Stimulated activated naive CD4-positive, alpha-beta T cell treated with Interleukin-2 at 50 U/mL for 16 hours (primary cell): ENCODE measurements at places on chromosomes 2 and 18.

GRCh38 chr2:50770299-50770698 is 261.6 kb downstream of the NRXN1 start:
- no peak for DNase-seq

- DNase-seq, result no peak
Measured at GRCh38 chr2:43905871-43906270, 67.1 kb downstream of the ABCG8 start.

DNA sequence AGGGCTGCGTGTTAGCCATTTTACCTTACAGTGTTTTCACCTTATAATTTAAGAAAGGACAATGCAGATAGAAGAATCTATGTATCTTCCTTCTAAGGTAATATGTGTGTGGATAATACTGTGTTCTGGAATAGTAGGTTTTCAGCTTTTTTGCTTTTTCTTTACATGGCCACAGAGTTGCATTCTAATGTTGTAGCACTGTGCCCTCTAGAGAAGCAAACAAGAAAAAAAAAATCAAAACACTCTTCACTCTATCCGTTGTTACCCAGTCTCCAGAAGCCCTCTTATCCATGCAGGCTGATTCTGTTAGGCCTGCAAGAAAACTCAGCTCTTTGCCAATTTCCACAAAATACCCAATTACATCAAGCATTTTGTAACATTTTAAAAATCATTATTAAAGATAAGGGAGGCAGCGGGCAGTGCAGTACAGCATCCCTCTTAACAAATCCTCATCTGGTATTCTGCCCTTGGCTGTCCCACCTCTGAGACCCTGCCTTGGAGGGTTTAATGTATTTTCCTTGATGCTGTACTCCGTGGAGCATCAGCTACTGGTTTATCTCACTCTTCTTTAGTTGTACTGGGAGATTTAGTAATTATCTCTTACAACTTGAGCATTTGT is 41.8 kb downstream of the CDH7 start:
- DNase-seq, result no peak

- no peak for DNase-seq
Measured at GRCh38 chr2:113005030-113005509, at the start of gene IL36A. Gene IL36A (plus strand): TSS chr2:113005459. CDS start chr2:113005872, 413 bp downstream.

DNA sequence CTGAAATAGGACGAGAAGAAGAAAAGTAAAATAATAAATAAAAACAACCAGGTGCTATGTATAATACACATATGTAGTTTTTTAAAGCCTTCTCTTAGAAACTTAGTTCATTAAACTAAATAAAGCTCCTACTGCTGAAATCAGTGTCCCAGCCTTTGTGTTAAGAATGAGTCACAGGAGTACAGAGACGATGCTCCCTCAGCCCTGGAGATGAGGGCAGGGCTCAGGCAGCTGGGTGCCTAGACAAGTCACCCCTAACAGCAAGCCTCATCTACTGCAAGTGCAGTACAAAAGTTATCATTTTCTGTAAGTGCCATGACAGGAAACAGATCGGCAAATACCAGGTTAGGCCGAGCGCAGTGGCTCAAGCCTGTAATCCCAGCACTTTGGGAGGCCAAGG is 18.2 kb downstream of the KIDINS220 start:
- no peak for DNase-seq

GRCh38 chr2:37291680-37292079 is 33.0 kb downstream of the PRKD3 start:
- no peak for DNase-seq

DNA sequence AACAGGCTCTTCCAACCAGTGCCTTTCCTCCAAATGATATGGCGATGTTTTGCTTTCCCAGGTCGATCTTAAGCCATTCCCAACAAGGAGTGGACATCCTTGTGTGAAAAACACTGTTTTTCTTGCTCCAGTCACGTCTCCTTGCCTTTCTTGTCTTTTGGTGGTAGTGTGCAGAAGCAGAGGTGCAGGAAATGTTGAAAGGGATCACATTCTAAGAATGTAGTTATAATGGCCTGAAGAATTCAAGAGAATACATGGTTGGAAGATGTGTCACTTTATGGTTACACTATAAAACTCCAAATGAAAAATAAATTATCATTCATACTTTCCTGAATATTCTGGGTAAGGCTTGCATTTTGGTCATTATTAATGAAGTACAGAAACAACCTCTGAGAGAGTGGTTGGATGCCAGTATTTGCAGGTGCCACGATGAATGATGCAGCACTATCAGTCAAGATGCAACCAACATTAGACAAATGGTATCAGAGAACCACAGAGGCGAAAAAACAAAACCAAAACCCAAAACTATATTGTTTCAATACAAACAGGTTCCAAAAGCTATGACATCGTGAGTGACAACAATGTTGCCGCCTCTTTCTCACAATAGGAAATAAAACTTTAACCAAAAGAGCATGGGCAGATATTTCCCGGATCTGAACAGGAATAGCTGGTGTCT is 27.5 kb upstream of the POLE4 start:
- no peak for DNase-seq

DNA sequence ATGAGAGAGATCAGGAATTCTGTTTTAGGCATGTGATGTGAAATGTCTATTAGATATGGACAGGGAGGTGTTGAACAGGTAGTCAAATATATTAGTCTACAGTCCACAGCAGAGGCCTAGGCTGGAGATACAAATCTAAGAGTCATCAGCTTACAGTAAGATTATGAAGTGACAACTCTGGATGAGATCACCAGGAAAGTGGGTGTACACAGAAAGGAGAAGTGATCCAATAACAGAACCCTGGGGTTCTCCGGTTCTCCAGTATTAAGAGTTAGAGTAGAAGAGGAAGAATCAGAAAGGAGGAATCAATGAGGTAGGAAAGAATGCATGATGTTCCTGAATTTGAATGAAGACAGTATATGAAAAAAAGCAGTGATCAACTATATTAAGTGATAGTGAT is 362.3 kb downstream of the FIGN start:
- DNase-seq, result no peak

GRCh38 chr2:121015971-121016485 is 269.0 kb downstream of the TFCP2L1 start:
- DNase-seq, result no peak

DNA sequence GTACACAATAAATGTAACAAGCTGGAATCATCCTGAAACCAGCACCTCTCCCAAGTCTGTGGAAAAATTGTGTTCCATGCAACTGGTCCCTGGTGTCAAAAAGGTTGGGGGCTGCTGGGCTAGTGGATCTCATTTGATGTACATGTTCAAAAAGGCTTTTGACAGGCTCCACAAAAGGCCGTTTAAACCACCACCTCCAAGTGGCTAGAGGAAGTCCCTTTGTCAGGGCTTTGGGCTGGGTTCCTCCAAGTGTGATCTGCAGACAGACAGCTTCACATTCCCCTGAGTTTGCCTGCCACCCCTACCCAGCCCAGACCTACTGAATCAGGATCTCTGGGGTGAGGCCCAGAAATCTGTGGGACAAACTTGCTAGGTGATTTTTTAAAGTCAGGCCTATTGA is 84.7 kb downstream of the TGFA start:
- no peak for DNase-seq

- no peak for DNase-seq
Measured at GRCh38 chr2:217118559-217119284, 258.9 kb upstream of the TNP1 start.

DNA sequence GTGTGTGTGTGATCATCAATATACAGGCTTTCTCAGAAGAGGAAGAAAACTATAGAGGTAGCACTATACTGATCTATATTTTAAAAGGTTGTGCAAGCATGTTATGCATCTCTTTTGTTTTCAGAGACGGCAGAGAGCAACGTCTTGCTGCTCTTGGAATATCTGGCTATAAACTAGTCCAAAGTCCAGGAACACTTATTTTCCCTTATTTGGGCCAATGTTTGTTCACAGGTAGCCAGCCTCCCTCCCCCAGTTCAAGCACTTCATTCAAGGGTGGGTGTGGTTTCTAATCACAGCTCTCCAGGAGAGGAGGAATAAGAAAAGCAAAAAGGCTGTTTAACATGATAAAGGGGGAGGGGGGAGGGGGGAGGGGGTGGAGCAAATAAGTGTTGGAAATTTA is 4.2 kb downstream of the FZD5 start:
- no peak for DNase-seq

- peak; percentile 33 for DNase-seq
Measured at GRCh38 chr2:105329561-105330495, at the start of gene TGFBRAP1. Gene TGFBRAP1 (minus strand): TSS chr2:105329735. CDS start chr2:105308301, 21,434 bp downstream.

- DNase-seq, result no peak
Measured at GRCh38 chr2:69287544-69287943, 99.5 kb downstream of the GFPT1 start.
